Dermis blood vessel endothelial cell (primary cell): ENCODE measurements at places on chromosomes 2 and 18. TPM values are rescaled to one million over a fixed set of nuclear protein-coding genes. Genes with fewer than 3 reads are reported as not detected.
A peak's percentile ranks its signal among the peaks of the same experiment; 100 is the strongest.

GRCh38 chr2:224666951-224667553 lies 49.1 kb downstream of the CCDC195 start:
- no peak for DNase-seq

The FAM210A gene
- 31.7 and 34.8 TPM in 2 replicates for total RNA-seq

DNA sequence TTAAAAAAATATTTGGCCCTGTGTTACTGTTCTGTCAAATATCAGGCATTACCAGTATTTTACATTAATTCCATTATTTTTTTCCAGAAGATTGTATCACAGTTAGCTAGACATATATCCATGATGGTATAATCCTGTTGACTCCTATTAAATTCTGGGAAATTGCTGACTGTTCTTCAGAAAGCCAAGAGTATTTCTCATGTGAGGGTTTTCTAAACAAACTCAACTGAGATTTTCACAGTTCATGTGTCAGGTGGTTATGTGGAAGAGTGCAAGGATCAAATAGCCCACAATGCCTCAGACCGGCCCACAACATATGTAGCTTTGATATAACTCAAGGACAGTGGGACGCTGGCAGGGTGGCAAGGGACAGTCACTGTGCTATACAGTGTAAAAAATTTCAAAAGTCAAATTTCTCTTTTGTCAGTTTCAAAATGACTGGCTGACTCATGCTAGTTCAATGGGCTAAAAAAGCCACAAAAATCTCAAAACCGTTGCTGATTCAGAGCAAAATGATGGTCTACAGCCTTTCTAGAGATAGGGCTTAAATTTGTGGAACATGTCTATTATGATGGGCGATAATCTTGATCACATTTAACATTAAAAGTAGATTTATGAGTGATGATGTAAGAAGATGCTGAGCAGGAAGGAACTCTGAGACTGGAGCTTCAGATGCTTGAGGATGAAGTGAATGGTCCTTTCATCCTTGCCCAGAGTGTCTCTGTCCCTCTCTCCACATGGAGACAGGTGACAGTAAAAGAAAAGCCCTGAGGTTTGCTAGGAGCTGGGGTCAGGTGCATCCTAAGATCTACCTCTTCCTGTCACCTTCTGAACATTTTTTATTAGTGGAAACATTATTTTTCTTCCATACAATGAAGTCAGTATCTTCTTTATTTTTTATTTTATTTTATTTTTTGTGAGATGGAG lies 175.8 kb upstream of the PIEZO2 start:
- DNase-seq, result no peak

GRCh38 chr2:174588463-174588862 lies 9.1 kb downstream of the WIPF1 start:
- no peak for DNase-seq

The DSC2 gene
- total RNA-seq, result 0.17 and 0.19 TPM in 2 replicates

The SP110 gene
- 5.3 and 7.4 TPM in 2 replicates for total RNA-seq

GRCh38 chr2:74715081-74715791 lies 61.2 kb downstream of the SEMA4F start:
- DNase-seq, result peak; percentile 84

- DNase-seq, result no peak
Measured at GRCh38 chr2:52288596-52288995, 1256.7 kb upstream of the NRXN1 start.

The TEX44 gene
- total RNA-seq, result not detected in 2 replicates

GRCh38 chr2:157986761-157987160 lies 110.6 kb upstream of the ACVR1 start:
- no peak for DNase-seq

The RND3 gene
- 53.1 and 66.5 TPM in 2 replicates for total RNA-seq

DNA sequence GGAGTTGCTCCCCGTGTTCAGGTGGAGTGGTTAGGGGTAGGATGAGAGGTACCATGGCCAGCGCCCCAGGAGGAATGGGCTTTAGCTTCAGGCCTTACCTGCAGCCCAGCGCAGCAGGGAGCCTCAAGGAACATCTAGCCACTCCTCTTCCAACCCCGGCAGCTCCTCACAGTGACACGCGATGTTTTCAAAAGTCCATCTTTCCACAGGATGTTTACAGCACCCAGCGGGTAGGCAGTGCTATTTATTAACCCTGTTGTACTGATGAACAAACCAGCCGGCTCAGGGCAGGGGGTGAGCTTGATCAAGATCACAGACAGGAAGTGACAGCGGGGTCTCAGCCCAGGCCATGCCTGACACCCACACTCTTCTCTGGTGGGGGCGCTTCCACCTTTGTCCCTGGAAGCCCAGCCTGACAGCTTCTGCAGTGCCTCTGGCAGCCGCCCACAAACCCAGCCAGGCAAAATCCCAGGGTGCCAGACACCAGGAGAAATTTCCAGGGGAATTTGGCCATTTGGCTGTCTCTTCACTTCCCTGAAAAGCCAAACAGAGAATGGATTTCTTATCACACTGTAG lies 18.4 kb upstream of the PRLH start:
- DNase-seq, result no peak

GRCh38 chr18:14939141-14939540 lies 191.2 kb downstream of the ANKRD30B start:
- no peak for DNase-seq

The ITGA6 gene
- total RNA-seq, result 338 and 347 TPM in 2 replicates

The SERPINB5 gene
- 0.05 and 0.51 TPM in 2 replicates for total RNA-seq
